ENCODE measurements at places on chromosomes 7 and 10.

- DNase-seq, result no peak
These were observed 13.9 kb downstream of the SND1 start for GRCh38 chr7:127665922-127666321.

DNA sequence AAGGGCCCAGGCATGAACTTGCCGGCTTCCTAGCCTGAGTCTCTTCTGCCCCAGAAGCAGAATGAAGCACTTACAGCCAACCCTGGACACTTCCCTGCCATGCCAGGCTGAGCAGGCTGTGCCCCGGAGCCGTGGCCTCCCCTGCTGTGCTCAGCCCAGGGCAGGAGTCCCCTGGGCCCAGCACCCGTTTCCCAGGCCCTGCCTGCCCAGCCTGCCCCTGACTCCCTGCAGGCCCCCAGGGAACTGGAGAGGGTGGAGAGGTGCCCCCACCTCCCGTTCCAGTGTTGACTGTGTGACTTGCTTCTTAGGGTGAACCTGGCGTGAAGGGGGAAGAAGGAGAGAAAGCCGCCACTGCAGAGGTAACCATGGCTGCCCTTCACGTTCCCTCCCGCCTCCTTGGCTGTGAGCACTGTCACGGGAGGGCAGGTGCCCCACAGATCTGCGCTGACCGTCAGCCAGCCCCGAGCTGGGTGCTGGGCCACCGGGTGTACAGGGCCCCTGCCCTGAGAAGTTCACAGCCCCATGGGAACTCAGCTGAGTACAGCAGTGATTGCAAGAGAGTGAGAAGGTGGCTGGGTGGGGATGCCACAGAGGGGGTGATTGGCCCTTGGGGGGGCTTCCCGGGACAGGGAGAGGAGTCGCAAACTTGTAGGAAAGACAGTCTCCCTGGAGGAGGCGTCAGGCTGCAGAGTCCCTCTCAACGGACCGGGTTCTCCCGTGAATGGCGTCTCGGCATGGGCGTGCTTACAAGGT, 75.9 kb downstream of the MYL10 start:
- DNase-seq, result peak; percentile 2

- DNase-seq, result no peak
These were observed 95.3 kb downstream of the PARD3 start for GRCh38 chr10:34719746-34720145.

GRCh38 chr10:104303594-104304355, 34.5 kb downstream of the ITPRIP start:
- peak; percentile 41 for DNase-seq

DNA sequence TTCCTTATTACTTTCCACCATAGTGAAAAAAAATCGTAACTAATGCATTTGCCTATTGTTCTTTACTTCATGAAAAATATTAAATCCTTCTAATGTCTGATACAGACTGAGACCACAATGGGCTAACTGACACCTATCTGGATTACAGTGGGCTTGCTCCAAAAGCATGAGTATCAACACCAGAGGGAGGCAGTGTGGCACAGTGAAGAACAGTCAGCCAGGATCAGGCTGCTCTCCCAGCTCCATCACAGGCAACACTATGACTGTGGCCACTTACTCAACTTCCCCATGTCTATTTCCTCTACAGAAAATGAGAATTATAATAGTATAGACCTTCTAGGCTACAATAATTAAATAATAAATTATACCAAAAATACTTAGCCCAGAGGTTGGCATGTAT, 97.2 kb downstream of the SLC25A13 start:
- no peak for DNase-seq

GRCh38 chr7:37162106-37162505, 286.6 kb downstream of the ELMO1 start:
- no peak for DNase-seq

GRCh38 chr10:118564652-118565051, 30.8 kb downstream of the PRLHR start:
- DNase-seq, result no peak

DNA sequence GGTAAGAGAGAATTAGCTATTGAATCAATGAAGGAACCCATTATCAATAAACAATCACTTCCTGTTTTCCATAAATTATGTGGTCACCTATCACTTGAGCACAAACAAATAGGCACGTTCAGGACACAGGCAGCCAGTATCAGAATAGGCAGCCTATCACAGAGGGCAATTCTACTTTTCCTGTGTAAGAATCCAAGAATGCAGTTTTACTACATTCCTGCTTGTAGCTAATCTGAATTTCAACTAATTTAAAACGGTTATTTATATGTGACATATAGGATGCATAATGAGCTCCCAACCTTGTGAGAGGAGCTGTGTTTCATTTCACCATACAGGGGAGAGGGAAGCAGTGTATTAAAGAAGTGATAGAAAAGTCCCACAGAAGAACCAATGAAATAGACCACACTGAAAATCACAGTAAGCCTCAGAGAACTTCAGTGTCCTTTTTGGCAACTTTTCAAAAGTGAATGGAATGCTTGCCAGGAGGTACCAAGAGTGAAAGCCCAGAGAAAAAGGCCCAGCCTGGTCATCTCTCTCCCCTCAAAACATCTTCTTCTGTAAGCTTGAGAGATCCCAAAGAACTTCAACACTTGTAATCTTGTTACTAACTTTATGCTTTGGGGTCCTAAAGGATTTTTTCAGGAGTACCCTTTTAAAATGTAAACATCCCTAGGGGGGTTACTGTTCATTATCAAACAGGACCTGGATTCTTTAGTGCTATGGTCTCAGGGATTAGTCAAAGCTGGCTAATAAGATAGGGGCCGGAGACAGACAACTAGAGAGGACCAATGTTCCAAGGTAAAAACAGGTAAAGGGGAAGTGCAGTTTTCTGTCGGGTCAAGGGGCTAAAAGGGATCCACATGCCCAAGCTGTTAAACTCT, 1.3 kb downstream of the IMMP2L start:
- no peak for DNase-seq

DNA sequence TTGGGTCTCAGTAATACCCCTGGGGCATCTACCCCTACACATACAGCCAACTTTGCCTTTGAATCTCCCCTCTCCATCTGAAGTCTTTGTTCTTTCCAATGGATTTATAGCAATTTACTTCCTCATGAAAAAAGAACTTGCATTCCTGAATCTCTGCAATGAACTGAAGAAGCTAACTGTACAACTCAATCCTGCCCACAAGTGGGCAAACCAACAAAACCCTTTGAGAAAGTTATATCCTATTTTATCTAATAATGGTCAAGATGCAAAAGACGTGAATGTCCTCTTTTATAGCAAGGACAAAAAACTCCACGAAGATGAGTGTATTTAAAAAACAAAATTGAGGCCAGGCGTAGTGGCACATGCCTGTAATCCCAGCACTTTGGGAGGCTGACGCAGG, 991.3 kb downstream of the LRMDA start:
- DNase-seq, result no peak

- DNase-seq, result no peak
These were observed 237.3 kb downstream of the C7orf25 start for GRCh38 chr7:42674541-42674940.

- DNase-seq, result no peak
These were observed 25.8 kb upstream of the FAM13C start for GRCh38 chr10:59387951-59388670.

DNA sequence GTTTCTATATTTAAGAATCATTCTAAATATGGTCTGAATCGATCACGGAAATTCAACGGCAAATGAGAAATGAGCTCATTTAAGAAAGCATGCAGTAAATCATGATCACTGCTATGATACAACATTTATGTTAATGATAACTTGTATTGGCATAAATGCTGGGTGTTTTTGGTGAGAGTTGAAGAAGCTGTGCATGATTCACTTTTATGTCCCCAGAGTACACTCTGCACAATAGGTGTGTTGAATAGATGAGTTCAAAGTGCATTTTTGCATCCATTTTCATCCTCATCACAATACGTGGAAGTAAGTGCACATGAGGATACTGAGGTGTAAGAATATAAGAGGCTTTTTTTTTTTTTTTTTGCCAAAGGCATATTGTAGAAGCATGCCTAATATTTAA, 169.3 kb downstream of the PPP1R17 start:
- no peak for DNase-seq
